Smooth muscle cell of the brain vasculature (primary cell): ENCODE measurements at places on chromosomes 5 and 9.

- no peak for DNase-seq
Measured at GRCh38 chr9:14992081-14992480, 81.9 kb upstream of the FREM1 start.

DNA sequence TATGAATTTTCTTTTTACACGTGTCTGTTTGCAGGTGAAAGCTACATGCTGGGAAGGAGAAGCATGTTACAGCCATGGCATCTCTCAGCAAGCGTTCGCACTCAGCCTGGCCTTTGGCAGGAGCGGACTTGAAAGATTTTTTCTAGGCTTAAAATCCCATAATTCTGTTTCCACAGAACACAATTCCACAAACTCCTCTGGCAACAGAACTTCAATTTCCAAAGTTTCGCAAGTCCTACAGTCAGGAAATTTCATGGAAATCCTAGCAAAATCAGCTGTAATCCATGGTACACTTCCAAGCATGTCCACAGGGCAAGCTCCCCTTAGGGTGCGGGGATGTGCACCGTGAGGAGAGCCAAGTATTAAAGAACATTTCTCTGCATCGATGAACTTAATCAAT is 35.9 kb downstream of the SUB1 start:
- DNase-seq, result no peak

DNA sequence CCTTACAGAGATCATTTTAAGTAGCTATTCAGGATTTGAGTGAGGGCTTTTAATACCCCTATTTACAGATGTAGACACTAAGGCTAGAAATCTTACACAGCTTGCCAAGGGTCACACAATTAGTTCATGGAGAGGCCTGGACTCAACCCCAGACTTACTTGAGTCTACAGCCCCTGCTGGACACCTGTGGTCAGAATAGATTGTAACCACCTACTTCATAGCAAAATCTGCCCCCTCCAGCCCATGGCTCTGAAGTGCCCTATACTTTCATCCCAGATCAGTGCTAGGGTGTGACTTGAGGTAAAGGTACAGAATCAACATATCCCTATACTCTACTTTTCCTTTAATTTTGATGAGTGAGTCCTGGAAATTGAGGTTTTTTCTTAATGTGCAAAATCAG is 291.3 kb downstream of the ADGRV1 start:
- DNase-seq, result no peak

GRCh38 chr5:159050316-159051143 is 49.2 kb downstream of the EBF1 start:
- DNase-seq, result no peak

GRCh38 chr5:167861129-167861927 is 430.1 kb upstream of the WWC1 start:
- DNase-seq, result peak; percentile 1

DNA sequence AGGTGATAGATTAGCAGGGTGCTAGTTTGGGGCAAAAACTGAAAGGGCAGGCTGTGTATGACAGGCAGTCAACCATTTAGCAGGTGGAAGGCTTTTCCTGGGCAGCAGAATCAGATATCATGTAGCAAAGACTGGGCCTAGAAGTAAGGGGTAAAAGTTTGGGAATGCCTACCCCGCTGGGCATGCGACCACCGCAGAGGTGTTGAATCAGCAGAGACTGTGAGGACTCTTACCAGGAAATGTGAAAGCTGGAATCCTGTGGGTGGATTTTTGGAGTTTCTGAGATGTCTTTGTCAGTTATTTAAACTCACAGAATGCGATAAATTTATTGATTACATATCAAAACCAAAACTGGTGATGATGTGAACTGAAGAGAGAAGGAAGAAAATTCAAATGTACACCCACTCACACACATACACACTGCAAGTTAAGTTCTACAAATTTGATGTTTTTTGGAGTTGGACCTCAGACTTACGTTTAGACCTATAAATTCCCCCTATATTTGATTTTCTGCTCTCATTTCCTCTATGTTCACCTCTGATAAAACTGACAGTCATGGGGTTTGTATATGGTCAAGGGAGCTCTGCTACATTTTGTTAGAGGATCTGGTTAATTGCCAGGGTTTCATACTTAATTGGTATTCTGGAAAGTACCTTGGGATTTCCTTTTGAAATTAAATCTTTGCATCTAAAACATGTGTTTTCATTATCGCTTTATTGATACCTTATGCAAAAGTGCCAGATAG is 333.6 kb downstream of the CSNK1G3 start:
- DNase-seq, result no peak

GRCh38 chr5:136080483-136081216 is 51.9 kb downstream of the TGFBI start:
- peak; percentile 87 for DNase-seq

GRCh38 chr5:76062502-76063041 is 20.6 kb upstream of the SV2C start:
- DNase-seq, result no peak

DNA sequence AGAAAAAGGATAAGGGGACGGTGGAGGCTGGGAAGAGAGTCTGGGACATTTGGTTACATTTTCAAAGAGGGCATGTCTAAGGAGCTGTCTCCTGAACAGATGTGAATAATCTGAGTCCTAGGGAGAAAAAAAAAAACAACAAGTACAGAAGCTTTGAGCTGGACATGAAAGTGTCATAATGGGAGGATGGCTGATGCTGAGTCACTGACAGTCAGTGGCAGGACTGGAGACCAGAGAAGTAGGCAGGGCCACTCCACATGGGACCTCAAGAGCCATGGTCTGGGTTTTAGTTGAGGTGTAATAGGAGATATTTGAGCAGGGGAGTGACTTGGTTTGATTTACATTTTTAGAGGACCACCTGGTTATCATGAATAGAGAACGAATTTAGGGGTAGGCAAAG is 70.6 kb downstream of the DPYSL3 start:
- DNase-seq, result no peak

- peak; percentile 92 for DNase-seq
Measured at GRCh38 chr5:109468737-109469420, 59.1 kb upstream of the PJA2 start.

DNA sequence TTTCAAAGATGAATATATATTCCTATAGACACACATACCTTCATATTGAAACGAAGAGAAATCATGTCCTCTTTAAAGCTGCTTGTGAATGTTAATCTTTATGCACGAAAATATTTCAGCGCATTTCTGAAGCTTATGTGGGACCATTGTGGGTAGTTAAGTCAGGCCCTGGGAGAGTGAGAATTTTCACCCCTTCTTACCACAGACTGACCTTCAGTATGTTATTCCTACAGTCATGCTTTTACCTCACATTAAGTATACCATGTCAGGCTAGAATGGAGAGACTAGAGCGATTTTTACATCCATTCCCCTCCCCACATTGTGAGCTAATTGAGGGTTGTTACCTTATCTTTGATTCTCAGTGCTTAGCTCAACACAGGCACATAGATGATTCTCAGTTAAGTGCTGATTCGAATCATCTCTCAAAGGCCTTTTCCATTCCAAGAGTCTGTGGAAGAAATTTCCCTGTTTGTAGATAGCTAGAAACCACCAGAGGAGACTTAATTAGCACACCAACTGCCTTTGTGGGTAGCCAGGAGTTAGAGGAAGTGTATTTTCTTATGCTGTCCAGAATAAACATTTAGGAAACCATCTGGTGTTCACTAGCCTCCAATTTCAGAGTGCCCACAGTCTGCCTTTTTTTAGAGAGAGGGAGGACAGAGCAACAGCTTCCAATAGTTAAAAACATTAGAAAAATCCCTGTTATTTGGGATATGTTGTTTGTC is 110.5 kb downstream of the MEGF10 start:
- no peak for DNase-seq

GRCh38 chr5:137567226-137567625 is 68.1 kb upstream of the SPOCK1 start:
- no peak for DNase-seq

GRCh38 chr5:120326651-120327050 is 137.4 kb upstream of the PRR16 start:
- DNase-seq, result no peak

DNA sequence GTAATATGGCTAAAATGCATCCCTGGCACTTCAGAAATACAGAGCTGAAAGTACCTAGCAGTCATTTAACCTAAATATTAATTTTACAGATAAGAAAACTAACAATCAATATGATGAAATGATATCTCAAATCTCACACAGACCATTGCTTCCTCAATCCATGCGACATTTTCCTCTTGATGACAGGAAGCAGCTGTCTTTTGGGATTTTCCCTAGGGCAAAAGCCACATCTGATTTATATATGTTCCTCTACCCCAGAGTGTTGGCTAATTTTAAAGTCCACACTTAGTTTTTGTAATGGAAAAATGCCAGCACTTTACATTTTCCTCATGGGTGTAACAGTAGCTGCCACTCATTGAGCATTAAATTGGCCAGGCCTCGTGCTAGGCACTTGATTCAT is 47.7 kb upstream of the ITGA1 start:
- no peak for DNase-seq

GRCh38 chr5:14184725-14185124 is 41.6 kb downstream of the TRIO start:
- DNase-seq, result no peak

GRCh38 chr5:153490118-153491037 is at the start of gene GRIA1:
Gene GRIA1 (plus strand): TSS chr5:153490670.
- no peak for DNase-seq

GRCh38 chr9:78542491-78543181 is 245.7 kb downstream of the PSAT1 start:
- no peak for DNase-seq

- DNase-seq, result no peak
Measured at GRCh38 chr9:70285246-70285645, 26.5 kb downstream of the SMC5 start.

- DNase-seq, result no peak
Measured at GRCh38 chr9:115983366-115983765, 170.2 kb upstream of the PAPPA start.

GRCh38 chr5:163360656-163361055 is 76.7 kb upstream of the CCNG1 start:
- DNase-seq, result no peak

DNA sequence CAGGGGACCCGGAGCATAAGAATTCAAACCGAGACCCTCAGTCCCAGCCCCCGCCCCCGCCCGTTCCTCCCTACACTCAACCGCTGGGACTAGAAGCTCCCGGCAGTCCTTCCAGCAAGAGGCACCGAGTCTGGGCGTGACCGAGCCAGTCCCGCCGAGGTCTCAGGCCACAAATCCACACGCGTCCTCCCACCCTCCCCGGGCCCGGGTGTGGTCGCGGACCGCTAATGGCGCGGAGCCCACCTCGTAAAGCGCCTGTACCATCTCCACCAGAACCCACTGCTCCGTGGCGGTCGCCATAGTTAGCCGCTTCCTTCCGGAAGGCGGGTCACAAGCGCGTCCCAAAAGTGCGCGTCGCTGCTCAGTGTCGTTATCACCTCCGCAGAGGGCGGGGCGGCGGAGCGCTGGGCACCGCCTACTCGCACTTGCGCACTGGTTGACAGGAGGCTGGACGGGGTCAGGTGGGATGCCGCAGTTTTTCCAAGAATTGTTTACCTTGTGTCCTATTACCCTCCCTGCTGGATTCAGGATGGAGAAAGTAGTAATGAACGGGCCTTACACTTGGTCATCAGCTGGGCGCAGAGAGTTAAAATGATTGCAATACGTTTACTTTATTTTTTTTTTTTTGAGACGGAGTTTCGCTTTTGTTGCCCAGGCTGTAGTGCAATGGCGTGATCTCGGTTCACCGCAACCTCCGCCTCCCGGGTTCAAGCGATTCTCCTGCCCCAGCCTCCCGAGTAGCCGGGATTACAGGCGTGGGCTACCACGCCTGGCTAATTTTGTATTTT is at the start of gene SPTLC1:
Gene SPTLC1, minus strand, starts transcription at position 343 of the 788 bp plus-strand sequence. Its CDS starts 43 bp downstream, at position 300.
- peak; percentile 92 for DNase-seq

GRCh38 chr5:151953833-151954232 is 29.2 kb upstream of the GLRA1 start:
- DNase-seq, result no peak

DNA sequence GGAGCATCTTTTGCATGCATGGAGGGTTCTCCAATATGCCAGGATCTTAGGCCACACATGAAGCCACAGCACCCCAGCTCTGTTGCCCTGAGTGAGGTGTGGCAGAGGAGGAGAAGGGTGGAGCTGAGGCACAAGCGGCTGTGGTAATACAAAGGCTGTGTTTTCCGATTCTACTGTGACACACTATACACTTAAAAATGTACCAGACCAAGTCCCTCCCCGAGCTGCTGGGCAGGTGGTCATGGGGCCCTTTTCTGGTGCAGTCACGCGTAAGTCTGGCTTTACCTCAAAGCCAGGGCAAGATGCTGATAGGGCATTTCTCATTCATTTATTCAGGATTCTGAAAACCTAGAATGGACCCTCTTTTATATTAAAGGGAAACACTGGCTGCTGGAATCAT is 3.7 kb downstream of the ADGRV1 start:
- no peak for DNase-seq

GRCh38 chr9:31699836-31700235 is 684.6 kb upstream of the ACO1 start:
- DNase-seq, result no peak

DNA sequence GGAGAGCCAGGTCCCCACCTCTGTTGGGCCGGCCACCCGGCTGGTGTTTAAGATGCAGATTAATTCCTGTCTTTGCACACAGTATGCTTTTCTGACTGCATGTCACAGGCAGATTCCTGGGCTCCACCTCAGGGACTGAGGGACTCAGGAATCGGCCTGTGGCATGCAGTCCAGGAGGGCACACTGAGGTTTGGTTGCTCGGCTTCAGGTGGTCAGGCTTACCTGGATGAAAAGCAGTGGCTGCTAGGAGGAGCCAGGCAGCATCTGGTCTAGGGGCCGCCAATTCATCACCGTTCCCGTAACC is 1.1 kb downstream of the WDR5 start:
- no peak for DNase-seq

GRCh38 chr5:179266291-179267070 is 78.8 kb downstream of the ADAMTS2 start:
- no peak for DNase-seq

GRCh38 chr9:16868701-16869100 is 1.8 kb downstream of the BNC2 start:
- no peak for DNase-seq

GRCh38 chr5:115317320-115317719 is 20.9 kb upstream of the CCDC112 start:
- DNase-seq, result no peak

GRCh38 chr9:133320421-133320881 is 15.5 kb downstream of the SURF6 start:
- no peak for DNase-seq

DNA sequence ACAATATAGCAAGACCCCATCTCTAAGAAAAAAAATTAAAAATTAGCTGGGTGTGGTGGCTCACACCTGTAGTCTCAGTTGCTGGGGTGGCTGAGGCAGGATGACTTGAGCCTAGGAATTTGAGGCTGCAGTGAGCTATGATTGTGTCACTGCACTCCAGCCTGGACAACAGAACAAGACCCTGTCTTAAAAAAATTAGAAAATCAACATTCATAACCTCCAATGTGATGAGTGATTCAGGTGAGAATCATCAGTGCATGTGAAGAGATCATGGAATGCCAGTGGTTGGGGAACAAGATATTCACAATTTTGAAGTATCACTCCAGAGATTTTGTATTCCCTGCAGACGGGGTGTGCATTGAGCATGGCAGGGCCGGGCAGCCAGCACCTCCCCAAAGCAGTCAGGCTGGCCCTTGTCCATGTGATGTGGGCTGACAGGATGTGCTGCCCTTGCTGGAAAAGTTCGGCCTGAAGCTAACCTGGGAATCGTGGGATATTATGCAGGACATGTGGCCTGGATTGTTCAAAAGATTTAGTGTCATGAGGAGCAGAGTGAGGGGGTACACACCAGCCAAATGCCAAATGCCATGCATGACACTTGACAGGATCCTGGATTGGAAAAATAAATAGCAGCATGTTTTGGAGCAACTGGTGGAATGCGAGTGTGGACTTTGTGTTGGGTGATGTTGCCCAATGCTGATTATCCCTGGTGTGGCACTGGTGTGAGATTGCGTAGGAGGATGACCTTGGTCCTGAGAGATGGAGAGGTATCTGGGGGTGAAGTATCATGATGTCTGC is 189.0 kb downstream of the RGS3 start:
- no peak for DNase-seq

- DNase-seq, result no peak
Measured at GRCh38 chr9:132945186-132946130, 1.0 kb upstream of the TSC1 start.
